ENCODE measurements at places on chromosomes 13 and 19.
A peak's percentile ranks its signal among the peaks of the same experiment; 100 is the strongest.

GRCh38 chr19:752652-753517, 2.0 kb downstream of the MISP start:
- DNase-seq: peak; percentile 93

DNA sequence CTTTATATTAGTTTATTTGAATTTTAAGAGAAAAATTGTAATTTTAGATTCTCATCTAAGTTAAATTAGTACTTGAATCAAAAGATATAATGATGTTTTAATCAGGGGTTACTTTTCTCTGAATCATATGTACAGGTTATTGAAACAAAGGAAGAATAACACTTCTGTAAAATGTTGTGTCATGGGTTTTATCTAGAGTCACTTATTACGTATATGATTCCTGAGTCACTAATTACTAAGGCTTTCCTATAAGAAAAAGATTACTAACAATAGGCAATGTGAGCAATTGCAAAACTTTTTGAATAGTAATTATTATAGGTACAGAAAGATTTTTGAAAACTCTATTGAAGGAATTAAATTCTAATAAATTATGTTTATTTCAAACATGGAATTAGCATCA, 99.2 kb upstream of the KLF5 start:
- DNase-seq: no peak

- peak; percentile 43 for DNase-seq
These were observed 6.1 kb downstream of the DENND1C start for GRCh38 chr19:6475321-6476108.

- no peak for DNase-seq
These were observed 57.9 kb downstream of the THSD1 start for GRCh38 chr13:52348071-52348470.

GRCh38 chr19:34461375-34462100, 20.0 kb upstream of the WTIP start:
- no peak for DNase-seq

DNA sequence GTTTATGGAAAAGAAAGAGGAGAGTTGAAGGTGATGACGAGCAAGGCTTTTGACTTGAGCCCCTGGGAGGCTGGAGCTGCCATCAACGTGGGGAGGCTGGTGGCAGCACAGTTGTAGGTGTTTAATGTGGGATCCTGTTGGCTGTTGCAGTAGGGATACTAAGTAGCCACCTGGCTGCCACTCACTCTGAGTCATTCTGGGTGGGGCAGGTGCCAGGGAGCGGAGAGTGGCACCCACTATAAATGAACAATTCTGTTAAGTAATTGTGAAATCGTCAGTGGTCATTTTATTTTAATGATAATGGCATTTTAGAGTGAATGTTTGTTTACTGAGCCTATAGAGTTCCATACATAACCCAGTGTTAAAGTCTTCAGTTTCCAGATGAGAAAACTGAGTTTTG, 9.8 kb downstream of the ZNF317 start:
- DNase-seq: no peak

DNA sequence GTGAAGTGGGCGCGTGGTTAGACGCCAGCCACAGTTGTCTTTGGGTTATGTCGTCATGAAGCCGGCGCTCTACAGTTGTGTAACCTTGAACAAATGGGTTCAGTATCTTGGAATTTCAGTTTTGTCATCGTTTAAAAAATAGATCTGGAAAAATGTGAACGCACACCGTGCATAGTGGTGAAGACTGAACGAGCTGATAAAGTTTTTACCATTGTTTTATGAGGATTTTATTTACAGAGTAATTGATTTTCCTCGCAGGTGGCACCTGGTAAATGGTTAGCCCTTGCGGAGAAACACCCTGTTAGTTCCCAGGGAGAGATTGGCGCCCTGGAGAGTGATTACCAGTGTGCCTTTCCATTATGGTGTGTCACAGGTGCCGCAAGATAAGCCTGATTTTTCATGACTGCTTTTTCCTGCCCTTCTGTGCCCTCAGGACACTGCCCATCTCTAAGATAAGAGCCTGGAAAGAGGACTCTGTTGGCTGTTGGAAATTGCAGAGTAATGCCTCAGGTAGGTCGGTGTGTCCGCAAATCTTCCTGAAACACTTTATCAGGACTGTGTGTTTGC, 577 bp downstream of the ZNF181 start:
- DNase-seq: peak; percentile 88

GRCh38 chr19:38917921-38918491, 6.0 kb upstream of the CCER2 start:
- peak; percentile 78 for DNase-seq

- peak; percentile 12 for DNase-seq
These were observed 6.0 kb downstream of the TEKTIP1 start for GRCh38 chr19:3544742-3545668.

- DNase-seq: no peak
These were observed 1200.6 kb downstream of the UQCRFS1 start for GRCh38 chr19:28012361-28012760.

DNA sequence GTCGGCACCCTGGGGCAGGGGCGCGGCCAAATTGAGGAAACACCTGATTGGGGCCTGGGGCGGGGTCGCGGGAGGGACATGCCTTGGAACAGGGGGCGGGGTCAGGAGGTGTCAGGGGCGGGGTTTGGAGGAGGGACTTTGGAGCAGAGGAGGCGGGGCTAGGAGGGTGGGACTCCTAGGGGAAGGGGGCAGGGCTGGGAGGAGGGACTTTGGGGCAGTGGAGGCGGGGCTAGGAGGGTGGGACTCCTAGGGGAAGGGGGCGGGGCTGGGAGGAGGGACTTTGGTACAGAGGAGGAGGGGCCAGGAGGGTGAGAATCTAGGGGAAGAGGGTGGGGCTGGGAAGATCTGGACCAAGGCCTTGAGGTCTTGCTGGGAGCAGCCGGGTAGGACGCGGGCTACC, 21.9 kb downstream of the GRIN2D start:
- DNase-seq: peak; percentile 42

DNA sequence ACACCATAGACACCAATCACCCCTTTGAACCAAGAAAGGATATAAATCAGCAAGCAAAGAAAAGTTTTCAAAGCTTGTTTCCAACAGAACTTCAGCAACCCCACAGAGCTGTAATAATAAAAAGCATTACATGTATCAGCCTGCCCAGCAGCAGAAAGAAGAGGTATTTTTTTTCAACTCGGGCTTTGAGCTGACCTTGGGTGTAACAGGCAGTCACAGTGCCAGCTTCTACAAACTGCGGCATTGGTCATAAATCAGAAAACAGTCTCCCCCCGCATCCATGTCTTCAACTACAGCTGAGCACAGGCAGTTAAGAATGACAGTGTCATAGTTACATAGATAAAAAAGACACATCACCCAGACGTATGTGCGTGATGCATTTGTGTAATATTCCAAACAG, 671.0 kb upstream of the SLITRK1 start:
- DNase-seq: peak; percentile 84

- DNase-seq: no peak
These were observed 3.3 kb upstream of the AP3D1 start for GRCh38 chr19:2154587-2155075.

GRCh38 chr19:51571599-51571998, 516 bp downstream of the ZNF175 start:
- DNase-seq: no peak

DNA sequence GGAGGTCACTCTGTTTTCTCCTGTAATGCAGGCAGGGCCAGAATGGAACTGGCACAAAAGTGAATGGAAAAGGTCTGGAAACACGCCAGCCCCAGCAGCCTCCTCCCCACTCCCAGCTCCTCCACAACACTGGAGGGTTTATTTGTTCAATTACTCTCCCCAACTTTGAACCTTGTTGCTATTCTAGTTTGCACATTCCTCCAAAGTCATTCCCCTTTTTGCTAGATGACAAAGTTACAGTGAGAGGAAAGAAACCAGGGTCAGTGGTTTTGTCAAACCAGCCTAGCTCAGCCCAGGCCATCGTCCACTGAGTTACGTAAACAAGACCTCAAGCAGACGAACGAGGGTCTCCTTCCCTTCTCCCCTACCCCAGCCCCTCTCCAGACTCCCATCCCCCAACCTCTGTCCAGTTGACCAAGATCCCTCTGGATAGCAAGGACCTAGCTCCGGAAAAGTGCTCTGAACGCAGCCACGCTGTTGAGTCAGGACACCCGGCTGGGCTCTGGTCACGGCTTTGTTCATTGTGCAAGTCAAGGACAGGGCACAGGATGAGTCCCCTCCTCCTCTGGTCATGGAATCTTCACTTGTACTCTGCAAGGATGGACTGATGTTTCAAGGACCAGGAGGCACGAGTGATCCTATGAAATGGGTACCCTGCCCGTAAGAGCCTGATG, 180.0 kb downstream of the USP12 start:
- no peak for DNase-seq
